ENCODE measurements at places on chromosomes 11 and 22.

DNA sequence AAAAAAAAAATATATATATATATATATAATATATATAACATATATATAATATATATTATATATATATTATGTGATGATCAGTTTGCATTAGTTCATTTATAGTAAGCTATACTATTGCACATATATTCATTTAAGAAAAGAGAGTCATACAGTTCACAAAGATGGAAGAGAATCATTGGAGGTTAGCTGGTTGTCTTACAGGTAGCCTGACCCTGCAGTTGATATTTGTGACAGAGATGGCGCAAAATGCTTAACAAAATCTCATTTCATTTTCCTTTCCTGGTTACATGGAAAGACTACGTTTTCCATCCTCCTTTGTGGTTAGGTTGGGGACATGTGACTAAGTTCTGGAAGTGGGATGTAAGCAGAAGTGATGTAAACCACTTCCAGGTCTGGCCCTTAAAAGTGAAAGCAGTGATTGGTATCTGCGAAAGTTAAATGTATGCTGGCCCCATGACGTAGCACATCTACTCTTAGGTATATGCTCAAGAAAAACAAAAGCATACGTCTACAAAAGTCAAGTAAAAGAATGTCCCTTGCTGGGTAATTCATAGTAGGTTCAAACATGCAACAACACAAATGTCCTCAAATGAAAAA lies 7.2 kb upstream of the TMEM135 start:
- no peak for DNase-seq

GRCh38 chr11:62024936-62025486 lies 57.6 kb upstream of the FTH1 start:
- no peak for DNase-seq

GRCh38 chr11:111176603-111177002 lies 68.9 kb upstream of the POU2AF2 start:
- DNase-seq: no peak

DNA sequence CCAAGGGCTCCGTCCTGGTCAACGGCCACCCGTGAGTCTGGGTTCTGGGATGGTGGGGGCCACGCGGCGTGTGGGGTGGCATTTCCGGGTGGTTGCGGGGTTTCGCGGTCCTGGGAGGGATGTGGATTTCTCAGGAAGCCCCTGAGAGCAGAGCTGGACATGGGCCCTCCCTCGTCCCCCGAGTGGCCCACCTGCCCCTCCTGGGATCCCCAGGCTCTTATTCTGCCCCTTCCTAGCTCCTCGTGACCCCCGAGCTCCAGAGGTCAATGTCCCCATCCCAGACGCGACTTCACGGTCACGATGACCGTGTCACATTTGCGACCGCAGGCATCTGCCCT lies 4.4 kb downstream of the MUC5AC start:
- no peak for DNase-seq

- DNase-seq: no peak
These were observed 3.1 kb upstream of the KCNQ1OT1 start for GRCh38 chr11:2702771-2703362.

- no peak for DNase-seq
These were observed 11.1 kb upstream of the MICAL2 start for GRCh38 chr11:12099132-12099873.

DNA sequence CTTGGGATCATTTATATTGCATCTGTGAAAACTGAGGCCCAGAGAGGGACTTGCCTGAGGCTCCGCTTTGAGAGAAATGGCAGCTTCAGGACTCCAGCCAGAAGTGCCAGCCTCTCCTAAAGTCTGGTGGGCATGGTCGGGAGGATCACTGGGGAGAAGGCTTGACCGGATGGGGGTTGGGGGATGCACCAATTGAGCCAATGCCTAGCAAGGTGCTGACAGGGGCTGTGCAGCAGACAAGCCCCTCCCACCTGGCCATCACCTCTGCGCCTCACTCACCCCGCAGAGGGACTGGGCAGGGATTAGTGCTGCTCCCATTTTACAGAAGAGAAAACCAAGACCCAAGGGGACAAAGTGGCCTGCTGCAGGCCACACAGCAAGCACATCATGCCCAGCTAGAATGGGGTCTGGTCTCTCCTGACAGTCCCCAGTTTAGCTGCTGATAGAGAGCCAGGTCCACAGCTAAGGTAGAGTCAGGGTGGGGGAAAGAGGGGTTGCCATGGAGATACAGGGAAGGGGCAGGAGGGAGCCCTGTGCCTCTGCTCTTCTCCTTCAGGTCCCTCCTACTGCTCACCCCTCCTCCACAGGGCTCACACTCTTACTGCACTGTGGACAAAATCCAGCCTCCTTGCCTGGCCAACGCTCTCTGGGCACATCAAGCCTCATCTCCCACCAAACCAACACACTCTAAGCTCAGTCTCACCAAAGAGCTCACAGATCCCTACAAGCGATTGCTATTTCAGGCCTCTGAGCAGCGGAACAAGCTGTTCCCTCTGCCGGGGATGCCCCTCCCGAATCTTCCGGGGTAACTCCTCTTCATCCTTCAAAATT lies 29.5 kb downstream of the TEF start:
- peak; percentile 50 for DNase-seq

GRCh38 chr11:1302461-1303125 lies 6.8 kb downstream of the TOLLIP start:
- no peak for DNase-seq

GRCh38 chr11:78291503-78292108 lies 102.9 kb downstream of the USP35 start:
- no peak for DNase-seq

DNA sequence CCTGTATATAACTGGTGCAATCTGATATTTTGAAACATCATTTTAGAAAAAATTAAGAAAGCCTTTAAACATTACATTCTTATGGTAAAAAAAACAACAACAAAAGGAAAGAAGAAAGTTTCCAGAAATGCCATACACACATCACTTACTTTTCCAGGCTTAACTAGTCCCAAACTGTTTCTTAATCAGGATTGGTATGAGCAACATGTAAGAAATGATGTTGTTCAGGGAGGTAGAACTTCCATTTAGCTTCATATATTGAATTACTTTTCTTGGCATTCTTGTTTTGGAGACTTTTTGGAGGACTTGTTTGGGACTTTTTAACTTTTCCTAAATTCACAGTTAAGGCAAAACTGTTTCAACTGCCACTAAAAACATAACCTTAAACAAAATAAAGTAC lies 791.5 kb downstream of the METTL15 start:
- DNase-seq: no peak

DNA sequence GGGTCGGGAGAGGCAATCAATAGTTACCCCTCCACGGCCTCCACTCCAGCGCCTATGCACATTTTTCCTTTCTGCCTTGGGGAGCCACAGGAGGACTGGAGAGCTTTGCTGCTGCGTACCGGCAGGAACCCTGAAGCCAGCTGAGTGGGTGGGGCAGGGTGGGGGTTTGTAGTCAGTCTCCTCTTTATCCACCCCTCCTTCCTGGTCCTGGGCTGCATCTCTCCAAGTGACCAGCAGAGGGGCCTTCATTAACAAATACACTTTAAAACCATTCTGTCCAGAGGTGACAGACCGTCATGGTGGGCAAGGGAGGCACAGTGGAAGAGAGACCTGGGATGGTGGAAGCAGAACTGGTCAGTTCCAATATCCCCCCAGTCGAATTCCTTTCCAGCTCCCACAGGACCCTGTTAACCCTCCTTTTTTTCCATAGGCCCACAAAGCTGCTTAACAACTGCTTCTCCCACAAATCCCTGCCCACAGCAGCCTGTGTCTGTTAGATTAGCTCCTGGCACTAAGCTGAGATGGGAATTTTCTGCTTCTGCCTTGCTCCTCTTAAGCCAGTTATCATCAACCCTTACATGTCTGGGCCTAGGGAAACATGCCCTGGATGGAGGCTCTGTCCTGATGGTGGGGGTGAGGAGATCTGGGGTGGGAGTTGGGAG lies 3.9 kb upstream of the ABCG4 start:
- DNase-seq: peak; percentile 23

DNA sequence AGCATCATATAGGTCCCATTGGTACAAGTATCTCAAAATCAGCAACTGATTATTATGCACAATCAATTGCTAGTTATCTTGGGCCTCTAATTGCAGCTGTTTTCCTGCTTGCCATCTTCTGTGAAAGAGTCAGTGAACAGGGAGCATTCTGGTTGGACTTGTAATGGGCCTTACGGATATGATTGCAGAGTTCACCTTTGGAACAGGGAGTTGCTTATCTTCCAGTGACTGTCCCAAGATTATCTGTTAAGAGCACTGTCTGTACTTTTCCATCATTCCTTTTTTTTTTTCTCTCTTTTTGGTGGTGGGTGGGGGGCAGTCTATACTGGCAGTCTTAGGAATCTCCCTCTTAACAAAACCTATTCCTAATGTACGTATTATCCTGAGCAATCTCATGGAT lies 17.8 kb downstream of the OR8G5 start:
- no peak for DNase-seq

DNA sequence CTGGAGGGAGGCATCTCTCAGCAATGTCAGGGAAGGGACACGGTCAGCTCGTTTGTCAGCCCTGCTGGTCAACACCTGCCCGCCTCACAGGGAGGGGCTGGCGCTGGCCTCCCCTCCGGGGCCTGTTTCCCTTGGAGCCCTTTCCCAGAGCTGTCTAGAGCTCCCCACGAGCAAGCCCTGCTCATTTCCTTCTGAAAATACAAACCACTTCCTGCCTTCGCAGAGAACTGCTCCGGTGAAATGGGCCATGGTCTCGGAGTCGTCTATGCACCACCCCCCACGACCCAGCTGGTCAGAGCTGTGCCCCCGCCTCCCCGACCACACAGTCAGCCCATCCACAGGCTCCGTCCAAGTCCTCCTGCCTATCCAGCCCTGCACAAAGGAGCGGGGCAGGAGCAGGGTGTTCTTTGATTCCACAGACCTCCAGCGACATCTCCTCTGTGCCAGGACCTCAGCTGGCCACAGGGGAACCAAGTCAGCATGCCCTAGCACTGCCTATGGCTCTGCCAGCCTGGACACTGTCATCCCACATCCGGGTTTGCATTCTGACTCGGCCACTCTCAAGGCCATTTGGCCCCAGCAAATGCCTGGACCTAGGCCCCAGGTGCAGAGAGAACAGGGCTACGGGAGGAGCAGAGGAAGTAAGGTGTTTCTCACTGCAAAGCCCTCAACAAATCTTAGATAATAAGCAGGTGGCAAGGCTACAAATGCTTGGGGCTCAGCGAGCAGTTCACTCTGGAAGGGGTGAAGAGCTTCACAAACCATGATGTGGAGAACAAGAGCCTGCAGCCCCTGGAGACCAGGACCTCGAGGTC lies 82.1 kb upstream of the WNT11 start:
- no peak for DNase-seq

DNA sequence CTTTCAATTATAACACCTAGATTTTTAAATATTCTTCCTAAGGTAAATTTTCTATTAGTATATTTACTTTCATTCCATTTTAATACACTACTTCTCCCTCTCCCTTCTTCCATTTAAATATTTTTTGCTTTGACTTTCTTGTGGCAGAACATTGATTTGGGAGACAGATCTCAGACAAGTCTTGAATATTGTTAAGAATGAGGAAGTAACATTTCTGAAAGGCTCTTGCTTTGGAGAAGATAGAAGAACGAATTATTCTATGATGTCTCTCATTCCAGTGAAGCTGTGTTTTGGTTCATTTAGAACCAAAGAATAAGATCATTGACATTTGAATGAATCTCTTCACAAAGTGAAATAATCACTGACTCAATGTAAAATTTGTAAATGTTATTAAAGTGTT lies 2.4 kb downstream of the IPO7 start:
- DNase-seq: no peak

GRCh38 chr11:45879803-45880686 lies 5.4 kb upstream of the MAPK8IP1 start:
- DNase-seq: no peak

- DNase-seq: no peak
These were observed 485.8 kb upstream of the CADM1 start for GRCh38 chr11:115990004-115990447.

GRCh38 chr11:38416141-38416540 lies 1818.1 kb upstream of the RAG2 start:
- no peak for DNase-seq

DNA sequence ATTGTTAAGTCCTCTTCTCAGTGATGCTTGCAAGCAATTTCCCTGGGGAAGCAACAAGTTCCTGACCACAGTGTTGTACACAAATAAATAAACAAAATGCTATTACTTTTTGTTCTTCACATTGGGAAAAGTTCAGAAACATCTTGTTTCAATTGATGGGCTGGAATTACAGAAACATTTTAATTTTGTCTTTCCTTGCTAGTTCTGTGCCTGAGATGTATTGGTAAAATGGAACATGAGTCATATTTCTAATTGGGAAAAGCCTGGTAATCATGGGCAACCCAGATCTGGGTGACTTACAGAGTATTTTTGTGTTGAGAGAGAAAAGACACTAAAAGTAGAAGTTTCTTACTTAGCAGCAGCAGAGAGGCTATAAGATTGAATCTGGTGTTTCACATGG lies 576 bp upstream of the BLID start:
- no peak for DNase-seq

- no peak for DNase-seq
These were observed 8.0 kb upstream of the PDGFB start for GRCh38 chr22:39252461-39253434.

DNA sequence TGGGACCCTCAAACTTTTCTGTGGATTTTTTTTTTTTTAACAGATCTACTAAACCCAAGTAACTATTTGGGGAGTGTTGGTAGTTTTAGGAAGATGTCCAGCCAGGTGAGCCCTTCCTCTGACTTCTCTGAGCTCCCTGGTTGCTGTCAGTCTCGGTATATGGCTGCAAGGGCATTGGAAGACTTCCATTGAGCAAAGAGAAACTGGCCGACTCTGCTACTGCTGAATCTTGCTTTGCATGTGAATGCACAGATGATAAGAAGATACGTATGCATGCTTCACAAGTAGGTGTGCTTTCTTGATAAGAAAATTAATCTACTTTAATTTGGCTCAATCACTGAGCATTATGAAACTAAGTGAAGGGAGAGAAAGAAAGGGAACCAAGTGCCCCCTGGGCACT lies 51.1 kb downstream of the BARX2 start:
- no peak for DNase-seq

- no peak for DNase-seq
These were observed 6.3 kb downstream of the TTLL12 start for GRCh38 chr22:43180670-43181069.

- DNase-seq: no peak
These were observed 1449.0 kb downstream of the BRD1 start for GRCh38 chr22:48378673-48379072.

- no peak for DNase-seq
These were observed 87.4 kb downstream of the BRD1 start for GRCh38 chr22:49740242-49740641.

DNA sequence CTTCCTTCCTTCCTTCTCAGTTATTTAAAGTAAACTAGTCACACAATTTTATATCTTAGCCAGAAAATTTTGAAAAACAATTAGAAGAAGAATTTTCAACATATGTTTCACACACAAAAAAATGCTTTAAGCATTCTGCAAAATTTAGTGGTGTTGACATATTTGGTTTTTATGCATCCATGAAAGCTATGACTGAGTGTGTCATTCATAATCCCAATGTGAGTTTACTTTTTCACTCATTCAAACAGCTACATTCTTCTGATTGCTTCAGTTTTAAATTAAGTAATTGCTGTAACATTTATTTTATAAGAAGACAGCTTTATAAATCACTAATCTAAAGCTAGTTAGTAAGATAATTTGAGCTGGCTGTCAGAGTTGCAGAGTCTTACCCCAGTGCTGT lies 453.5 kb downstream of the LRRC4C start:
- no peak for DNase-seq

All from tibial nerve (tissue), 4 donors.